Omental fat pad (tissue), 4 donors: ENCODE measurements at places on chromosomes 13 and 19. TPM values are rescaled to one million over a fixed set of nuclear protein-coding genes. Genes with fewer than 3 reads are reported as not detected.

Gene RFPL4A
- not detected for total RNA-seq

Gene ATP4A
- total RNA-seq, result not detected

Gene KLK8
- total RNA-seq, result not detected

Gene LRG1
- total RNA-seq, result 3.9 TPM

Gene RAB20
- 41.2 TPM for total RNA-seq

Gene PDE4A
- total RNA-seq, result 15.2 TPM

Gene KCTD12
- 95.4 TPM for total RNA-seq

Gene SF3A2
- 18.8 TPM for total RNA-seq

Gene CATSPERD
- not detected for total RNA-seq

Gene ADGRE2
- 1.9 TPM for total RNA-seq

Gene S1PR2
- 15.3 TPM for total RNA-seq

Gene SPRED3
- total RNA-seq, result 0.84 TPM

Gene SPTBN4
- total RNA-seq, result 1.4 TPM

Gene PEAK3
- total RNA-seq, result 1.2 TPM

Gene FOXA3
- not detected for total RNA-seq

Gene CILP2
- total RNA-seq, result 0.44 TPM

Gene CD70
- not detected for total RNA-seq

Gene PSG2
- not detected for total RNA-seq

Gene URAD
- total RNA-seq, result not detected

Gene DOCK6
- total RNA-seq, result 29.4 TPM

Gene PSG7
- not detected for total RNA-seq

Gene ATXN8OS
- not detected for total RNA-seq

- DNase-seq, result no peak
Observed at GRCh38 chr13:20258208-20258962, 26.3 kb upstream of the GJB6 start.

DNA sequence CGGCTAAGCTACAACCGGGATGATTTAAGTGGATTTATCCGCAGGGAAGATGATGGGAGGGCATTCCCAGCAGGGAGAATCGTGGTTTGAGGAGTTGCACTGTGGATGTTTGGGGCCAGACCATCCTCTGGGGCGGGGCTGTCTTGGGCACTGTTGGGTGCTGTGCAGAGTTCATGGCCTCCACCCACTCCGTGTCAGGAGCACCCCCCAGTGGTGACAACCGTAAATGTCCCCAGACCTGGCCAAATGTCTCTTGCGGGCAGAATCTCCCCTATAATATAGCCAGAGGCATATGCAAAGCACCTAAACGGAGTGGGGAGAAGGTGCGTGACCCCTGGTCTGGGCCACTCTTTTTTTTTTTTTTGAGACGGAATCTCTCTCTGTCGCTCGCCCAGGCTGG is 40.2 kb downstream of the SMIM24 start:
- no peak for DNase-seq

GRCh38 chr19:49553451-49554271 is 25.9 kb downstream of the RCN3 start:
- no peak for DNase-seq

GRCh38 chr13:94312511-94313216 is 166.8 kb downstream of the DCT start:
- DNase-seq, result no peak

DNA sequence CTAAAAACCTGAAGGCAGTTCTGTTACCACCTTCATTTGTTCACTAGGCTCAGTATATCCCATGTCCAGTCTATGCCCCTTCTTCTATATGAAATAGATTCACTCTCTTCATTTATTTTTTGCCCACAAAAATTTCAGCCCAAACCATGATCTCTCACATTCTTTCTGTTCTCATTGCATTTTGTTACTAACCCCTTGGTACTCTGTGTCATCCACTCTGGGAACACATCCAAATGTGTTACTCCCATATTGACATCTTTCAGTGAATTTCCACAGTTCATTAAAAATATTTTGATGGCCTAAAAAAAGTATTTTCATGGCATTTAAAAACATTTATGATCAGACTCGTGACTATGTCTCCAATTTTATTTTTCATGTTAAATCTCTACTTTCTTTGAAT is 378.9 kb downstream of the SLITRK1 start:
- no peak for DNase-seq

DNA sequence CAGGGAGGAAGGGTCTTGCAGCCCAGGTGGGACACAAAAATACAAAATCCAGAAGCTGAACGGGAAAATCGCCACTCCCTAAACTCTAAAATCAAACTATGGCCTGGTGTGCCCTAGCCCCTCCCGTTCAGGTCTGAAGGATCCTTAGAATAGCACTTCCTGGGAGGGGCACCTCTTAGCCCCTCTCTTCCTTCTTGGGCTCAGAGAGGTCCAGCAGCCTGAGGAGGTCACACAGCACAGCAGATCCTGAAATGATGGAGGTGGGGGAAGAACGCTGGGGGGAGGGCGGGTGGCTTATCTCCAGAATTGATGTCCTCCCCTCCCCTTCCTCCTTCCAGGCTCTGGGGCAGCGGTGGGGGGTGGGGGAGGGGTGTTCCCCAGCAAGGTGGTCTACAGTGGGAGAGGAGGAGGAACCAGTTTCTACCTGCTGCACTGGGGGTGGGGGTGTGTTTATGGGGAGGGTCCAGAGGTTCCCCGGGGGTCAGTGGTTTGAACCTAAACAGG is 1.9 kb downstream of the DIRAS1 start:
- DNase-seq, result no peak

GRCh38 chr13:73082471-73082870 is 23.7 kb downstream of the KLF5 start:
- DNase-seq, result no peak

GRCh38 chr13:113937073-113937472 is 36.8 kb downstream of the C13orf46 start:
- DNase-seq, result no peak

- no peak for DNase-seq
Observed at GRCh38 chr13:97367016-97367822, 66.8 kb upstream of the RAP2A start.

DNA sequence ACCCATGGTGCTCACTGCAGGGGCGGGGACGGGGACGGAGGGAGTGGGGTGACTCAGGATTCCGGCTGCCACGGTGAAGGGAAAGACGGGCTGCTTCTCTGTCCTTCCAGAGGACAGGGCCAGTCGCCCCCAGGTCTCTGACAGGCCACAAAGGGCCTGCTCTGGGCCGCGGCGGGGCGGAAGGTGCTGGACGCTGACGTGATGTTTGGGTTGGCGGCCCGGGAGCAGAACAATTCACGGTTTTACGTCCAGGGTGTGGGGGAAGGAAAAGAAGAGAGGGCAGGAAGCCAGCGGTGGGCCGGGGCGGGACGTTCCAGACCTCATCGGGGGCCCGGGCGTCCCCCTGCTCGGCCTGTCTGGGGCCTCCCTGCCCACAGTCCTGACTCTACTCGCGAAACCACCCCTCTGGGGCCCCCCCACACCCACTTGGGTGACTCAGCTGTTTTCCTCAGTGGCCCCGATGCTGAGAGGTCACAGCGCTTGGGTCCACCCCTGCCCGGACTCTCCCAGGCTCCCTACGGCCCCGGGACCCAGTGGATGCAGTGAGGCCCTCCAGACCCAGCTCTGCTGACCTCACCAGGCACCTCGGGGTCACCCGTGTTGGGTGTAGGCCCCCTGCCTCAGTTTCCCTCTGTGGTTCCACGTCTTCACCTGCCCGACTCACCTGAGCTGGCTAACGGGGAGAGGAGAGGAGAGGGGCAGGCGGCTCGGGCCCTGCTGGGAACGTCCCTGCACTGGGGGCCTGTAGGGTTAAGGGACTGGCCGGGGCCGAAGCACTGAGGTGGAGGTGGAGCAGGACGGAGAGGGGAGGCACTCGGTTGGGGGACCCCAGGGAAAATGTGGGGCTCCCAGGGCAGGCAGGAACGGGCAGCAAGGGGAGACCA is 29.2 kb downstream of the PIP5K1C start:
- DNase-seq, result peak; percentile 53

DNA sequence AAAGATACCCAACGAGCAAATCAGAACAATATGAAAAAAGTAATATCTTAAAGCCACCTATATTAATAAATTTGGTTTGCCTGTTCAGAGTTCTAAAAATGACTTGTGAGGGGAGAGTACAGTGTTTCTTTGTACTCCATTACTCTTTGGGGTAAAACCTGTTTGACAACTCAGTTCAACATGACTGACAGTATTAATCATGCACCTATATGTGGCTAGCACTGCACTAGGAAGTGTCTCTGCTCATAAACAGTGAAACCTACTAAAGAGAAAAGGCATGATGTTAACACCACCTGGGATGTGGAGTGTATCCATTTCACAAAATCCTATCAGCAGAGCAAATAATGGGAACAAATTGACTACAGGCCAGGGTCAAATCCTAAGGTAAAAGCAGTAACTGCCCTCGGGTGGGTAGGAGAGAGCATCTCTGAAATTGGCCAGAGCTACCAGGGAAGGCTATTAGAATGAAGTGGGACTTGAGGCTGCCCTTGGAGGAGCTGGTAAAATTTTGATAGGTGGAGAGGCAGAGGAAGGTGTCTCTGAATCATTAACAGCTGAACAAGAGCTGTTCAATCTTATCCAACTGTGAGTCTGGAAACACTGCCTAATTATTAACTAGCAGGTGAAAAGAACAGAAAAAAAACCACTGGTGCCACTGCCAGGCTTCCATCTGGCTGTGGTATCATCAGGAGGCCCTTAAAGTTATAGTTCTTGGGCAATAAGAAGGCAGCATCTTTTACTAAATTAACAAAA is 365.1 kb downstream of the DNAJC15 start:
- DNase-seq, result no peak

- no peak for DNase-seq
Observed at GRCh38 chr13:76038920-76039716, 403.0 kb downstream of the LMO7 start.

GRCh38 chr19:34960103-34960805 is 3.8 kb downstream of the ZNF792 start:
- DNase-seq, result no peak

- DNase-seq, result no peak
Observed at GRCh38 chr13:50731400-50731799, 112.1 kb downstream of the DLEU7 start.

- no peak for DNase-seq
Observed at GRCh38 chr13:106696719-106697118, 128.8 kb upstream of the ARGLU1 start.

DNA sequence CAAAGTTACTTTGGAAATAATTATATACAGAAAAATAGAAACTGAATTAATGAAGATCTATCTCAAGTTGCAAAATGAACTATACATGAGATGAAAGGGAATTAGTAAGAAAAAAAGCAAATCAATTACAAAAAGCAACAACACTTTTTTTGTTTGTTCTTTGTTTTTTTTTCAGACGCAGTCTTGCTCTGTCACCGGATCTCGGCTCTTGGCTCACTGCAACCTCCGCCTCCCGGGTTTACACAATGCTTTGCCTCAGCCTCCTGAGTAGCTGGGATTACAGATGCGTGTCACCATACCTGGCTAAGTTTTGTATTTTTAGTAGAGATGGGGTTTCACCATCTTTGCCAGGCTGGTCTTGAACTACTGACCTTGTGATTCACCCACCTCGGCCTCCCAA is 2.2 kb downstream of the ZNF415 start:
- no peak for DNase-seq

GRCh38 chr19:10769533-10770491 is 51.9 kb downstream of the DNM2 start:
- DNase-seq, result no peak

- DNase-seq, result peak; percentile 36
Observed at GRCh38 chr19:19540064-19540714, 2.1 kb downstream of the CILP2 start.

DNA sequence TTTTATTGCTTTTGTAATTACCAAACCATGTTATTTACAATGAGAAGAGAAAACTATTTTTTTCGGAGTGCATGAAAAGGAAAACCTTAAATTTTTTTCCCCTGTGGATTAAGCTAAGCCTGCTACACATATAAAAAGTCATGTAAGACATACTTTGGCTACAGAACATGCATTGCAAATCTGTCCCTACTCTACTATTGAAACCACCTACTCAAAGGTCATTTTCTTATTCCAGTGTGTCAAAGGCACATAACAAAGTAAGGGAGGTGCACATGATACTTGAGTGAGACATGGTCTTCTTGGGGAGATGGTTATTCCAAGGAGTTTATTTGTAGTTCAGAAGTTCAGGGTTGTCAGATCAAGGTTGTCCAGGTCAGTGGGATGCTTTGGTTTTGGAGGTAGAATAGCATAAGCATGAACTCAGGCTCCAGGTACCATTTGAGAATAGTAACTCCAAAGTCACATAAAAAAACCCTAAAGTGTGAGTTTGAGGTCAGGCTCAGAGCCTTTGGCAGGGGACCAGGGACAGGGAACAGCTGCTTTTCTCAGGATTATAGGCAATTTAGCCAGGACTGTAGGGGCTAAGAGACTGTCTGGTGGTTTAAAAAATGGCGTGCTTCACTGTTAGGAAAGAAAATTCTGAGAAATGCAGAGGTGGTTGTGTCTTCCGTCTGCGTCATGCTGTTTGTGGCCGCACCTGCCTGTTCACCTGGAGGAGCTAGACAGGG is 15.4 kb downstream of the FARP1 start:
- DNase-seq, result no peak
